ENCODE measurements at places on chromosomes 7 and 10.

DNA sequence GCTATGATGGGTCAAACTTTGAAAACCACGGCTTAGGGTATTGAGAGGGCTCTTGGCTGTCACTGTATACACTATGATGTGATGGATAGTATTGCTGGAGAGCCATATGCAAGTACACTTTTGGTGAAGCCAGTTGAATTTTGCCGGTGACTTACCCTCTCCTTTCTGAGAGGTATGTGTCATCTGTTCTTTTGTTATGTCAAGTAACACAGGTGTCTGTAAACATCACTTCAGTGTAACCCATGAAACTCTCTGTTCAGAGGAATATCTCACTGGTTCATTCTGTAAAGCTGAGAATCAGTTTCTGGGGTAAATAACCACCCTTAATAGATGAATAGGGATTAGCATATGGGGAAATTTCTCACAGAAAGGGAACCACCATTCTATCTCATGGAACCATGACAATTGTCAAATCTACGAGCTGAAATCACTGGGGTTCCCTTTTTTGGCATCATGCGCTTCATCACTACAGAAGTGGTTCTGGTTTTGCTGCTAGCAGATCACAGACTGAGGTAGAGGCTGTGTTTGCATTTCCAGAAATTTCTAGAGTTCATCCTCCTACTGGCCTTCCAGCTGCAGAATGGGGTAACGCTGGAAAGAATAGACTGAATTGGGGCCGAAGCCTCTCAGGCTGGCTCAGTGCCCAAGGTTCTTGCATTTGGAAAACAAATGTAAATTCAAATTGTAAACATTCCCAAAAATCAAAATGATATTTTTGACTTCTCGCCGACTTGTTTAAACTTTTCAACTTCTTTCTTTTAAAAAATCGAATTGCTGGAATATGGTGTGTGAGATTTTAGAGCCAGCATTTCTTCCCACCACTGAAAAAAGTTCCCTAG lies 83.3 kb upstream of the CREB5 start:
- no peak for DNase-seq

- DNase-seq = no peak
These were observed 3.8 kb downstream of the GRM3 start for GRCh38 chr7:86647385-86648094.

DNA sequence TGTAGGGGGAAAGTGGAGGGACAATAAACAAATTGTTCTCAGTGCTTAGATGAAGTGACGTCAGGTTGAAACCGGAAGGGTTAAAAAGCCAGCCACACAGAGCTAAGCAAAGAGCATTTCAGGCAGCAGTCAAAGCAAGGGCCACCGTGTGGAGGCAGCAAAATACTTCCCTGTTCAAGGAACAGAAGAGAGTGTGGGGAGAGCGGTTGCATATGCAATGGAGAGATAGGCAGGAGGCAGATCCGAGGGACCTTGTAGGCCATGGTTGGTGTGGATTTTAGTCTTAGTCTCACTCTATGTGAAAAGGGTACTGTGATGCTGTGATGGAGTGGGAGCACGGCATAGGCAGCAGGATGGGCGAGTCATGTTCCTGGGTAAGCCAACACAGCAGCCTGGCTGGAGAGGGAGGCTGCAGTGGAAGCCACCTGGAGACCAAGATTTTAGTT lies 3.8 kb upstream of the STN1 start:
- peak; percentile 58 for DNase-seq

GRCh38 chr7:21099432-21099831 lies 312.7 kb upstream of the SP8 start:
- DNase-seq = no peak

GRCh38 chr7:142152076-142152475 lies 40.6 kb downstream of the MGAM2 start:
- DNase-seq = no peak
